ENCODE measurements at places on chromosomes 16 and 17.
A peak's percentile ranks its signal among the peaks of the same experiment; 100 is the strongest.

DNA sequence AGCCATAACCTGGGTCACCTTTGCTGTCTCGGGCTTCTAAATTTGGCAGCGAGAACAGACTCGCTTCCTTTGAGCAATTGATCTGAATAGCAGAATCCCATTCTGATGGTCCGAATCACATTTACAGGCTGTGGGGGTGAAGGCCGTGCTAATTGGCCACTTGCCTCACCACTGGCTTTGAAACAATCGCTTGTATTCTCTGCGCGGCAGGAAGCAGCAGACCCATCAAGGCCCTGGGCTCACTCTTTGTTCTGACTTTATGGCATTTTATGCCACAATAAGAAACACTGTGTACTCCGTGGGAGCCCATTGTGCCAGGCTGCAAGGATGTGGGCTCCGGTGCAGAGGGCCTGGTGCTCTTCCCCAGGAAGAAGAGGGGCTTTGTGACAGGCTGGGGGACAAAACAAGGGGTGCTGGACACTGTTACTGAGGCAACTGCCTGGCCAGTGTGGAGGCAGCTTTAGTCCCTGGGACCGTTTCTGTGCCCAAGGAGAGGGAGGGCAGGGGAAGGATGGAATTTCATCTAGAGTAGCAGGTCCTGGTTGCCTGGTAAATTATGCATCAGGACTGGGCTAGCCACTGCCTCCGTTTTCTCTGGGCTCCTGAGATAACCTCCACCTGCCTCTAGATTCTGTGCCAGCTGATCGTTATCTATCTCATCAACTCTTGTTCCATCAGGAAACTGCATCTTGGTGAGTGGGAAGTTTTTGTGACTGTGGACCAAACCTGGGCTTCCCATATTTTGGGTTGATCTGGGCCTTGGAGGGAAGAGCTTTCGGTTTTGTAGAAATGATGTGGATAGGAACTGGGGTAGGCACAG is 78.5 kb downstream of the MRC2 start:
- no peak for DNase-seq

GRCh38 chr17:61002316-61002736 is 324.7 kb downstream of the BCAS3 start:
- DNase-seq: peak; percentile 43

DNA sequence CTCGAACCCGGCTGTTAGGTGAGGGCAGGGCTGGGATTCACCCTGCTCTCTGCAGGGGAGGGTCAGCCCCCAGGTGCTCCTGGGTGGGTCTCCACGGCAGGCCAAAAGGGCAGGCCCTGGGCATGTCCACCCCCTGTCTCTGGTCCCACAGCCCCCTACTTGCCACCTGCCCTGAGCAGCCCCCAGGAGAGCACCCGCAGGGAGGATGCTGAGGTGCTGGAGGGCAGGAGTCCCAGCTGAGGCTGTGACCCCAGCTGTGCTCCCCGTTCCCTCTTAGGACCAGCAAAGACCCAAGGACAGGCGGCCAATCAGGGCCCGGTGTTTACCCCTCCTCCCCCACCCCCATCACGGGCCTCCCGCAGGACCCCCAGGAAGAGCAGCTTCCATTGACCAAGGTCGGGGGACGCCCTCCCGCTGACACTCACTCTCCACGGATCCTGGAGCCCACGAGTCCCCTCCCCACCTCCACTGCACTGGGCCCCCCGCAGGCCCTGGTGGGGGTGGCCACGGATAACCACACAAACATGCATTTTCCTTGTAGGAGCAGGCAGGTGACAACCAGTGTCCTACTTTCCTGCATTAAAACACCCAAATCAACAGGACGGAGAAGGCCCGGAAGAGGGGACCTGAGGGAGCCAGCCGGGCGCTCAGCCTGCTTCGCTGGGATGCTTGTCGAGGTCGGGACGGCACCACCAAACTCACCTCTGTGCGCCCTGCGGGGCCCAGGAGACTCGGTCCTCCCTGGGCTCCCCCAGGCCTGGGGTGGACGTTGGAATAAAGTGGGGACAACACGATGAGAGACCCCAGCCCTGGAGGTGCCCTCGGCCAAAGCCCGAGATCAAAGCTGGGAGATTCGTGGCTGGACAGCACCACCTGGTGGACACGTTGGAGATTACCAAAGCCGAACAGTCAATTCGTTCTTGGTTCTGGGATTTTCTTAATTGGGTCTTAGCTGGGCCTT is 22.5 kb upstream of the ENPP7 start:
- DNase-seq: peak; percentile 11

DNA sequence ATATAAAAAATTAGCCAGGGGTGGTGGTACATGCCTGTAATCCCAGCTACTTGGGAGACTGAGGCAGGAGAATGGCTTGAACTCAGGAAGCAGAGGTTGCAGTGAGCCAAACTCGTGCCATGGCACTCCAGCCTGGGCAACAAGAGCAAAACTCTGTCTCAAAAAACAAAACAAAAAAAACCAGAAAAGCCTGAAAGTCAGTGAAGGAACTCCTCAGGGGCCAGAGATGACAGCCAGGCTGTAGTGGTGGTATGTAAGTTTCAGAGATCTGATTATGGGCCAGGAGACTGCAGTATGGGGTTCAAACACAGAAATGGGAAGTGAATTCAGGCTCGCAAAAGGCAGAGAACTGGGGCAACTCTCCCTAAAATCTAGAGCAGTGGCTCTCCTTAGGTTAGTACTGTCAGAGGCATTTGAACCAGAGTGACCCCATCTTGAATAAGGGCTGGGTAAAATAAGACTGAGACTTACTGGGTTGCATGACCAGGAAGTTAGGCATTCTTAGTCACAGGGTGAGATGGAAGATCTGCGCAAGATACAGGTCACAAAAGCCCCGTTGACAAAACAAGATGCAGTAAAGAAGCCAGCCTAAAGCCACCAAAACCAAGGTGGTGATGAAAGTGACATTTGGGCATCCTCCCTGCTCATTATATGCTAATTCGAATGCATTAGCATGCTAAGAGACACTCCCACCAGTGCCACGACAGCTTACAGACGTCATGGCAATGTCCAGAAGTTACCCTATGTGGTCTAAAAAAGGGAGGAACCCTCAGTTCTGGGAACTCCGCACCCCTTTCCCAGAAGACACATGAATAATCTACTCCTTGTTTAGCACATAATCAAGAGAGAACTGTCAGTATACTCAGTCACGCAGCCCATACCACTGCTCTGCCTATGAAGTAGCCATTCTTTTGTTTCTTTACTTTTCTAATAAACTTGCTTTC is 120.2 kb upstream of the XYLT1 start:
- peak; percentile 55 for DNase-seq

DNA sequence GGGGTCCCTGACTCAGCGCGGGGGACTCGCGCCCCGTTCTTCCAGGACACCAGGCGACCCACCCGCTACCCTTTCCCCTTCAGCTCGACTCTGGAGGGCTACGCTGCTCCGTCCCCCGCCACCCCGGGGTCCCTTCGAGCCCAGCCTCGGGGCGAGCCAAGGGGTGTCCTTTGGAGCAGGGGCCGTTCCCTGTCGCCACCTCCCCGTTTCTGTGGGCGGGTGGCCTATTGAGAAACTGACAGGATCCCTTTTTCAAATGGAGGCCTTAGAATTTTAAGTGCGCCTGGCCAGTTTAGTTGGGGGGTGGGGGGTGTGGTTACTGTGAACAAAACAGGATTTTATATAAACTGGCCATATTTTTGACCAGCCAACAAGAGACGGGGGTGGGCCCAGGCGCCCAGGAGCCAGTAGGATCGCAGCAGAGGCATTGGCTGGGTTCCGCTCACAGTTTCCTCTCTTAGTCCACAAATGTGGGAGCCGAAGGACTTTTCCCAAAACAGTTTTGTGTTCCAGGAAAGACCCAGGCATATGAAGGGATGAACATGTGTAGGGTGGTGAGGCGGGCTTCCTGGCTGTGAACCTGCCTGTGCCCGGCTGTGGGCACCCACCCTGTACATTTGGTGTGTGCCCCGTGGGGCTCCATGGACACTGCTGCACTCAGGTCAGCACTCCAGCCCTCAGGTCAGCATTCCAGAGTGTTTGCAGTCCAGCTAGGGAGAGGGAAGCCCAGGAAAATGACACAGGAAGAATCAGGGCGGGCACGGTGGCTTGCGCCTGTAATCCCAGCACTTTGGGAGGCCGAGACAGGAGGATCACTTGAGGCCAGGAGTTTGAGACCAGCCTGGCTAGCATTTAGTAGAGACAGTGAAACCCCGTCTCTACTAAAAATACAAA is 722 bp upstream of the TIMP2 start:
- peak; percentile 90 for DNase-seq

DNA sequence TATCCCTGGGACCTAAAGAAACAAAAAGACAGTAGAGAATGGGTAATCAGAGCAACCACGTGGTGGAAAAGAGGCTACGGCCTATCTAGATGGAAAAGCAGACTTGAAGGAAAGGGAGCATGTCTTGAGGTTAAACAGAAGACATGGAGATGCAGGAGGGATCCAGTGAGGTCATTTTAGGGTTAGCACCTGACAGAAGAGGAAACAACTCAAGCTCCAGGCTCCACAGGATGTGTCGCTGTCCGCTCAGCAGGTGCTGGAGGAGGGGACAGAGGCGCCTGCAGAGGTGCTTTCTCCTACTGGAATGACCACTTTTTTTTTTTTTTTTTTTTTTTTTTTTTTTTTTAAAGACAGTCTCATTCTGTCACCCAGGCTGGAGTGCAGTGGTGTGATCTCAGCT is 47.5 kb upstream of the CLEC3A start:
- no peak for DNase-seq

- DNase-seq: peak; percentile 51
Observed at GRCh38 chr17:48878920-48879898, 13.4 kb upstream of the ATP5MC1 start.

GRCh38 chr17:3678095-3678820 is 9.6 kb downstream of the EMC6 start:
- DNase-seq: no peak

DNA sequence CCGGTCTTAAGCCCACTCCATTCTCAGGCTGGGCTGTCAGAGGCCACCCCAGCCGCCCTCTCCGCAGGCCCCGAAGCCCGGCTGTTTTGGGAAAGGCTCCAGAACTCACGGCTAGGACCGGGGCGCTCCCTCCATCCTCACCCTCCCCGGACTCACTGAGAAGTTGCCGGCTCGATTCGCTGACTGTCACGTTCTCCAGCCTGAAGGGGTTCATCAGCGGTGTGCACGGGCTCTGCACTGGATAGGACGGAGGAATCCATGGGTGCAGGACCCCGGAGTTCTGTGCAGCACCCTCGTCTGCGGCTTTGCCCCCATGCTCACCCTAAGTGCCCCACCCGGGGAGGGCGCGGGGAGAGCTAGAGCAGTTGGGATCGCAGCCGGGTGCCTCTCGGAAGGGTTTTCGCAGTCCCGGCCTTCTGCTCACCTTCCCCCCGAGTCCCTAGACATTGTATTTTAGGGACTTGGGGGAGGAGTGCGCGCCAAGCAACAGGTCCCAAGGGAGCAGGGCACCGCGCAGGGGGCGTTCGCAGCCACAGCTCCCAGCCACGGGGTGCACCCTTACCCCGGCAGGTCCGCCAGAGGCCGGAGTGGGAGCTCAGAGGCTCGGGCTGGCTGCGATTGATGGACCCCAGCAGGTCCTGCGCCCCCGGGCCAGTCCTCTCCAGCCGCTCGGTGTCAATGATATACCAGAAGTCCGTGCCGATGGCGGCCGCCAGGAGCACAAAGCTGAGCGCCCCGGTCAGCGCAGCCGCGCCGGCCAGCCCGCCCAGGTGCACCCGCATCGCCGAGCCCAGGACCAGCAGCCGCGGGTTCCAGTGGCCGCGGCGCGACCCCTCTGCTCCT is 1.0 kb downstream of the TMEM114 start:
- DNase-seq: no peak

GRCh38 chr16:252366-253337 is 18.0 kb downstream of the FAM234A start:
- no peak for DNase-seq

DNA sequence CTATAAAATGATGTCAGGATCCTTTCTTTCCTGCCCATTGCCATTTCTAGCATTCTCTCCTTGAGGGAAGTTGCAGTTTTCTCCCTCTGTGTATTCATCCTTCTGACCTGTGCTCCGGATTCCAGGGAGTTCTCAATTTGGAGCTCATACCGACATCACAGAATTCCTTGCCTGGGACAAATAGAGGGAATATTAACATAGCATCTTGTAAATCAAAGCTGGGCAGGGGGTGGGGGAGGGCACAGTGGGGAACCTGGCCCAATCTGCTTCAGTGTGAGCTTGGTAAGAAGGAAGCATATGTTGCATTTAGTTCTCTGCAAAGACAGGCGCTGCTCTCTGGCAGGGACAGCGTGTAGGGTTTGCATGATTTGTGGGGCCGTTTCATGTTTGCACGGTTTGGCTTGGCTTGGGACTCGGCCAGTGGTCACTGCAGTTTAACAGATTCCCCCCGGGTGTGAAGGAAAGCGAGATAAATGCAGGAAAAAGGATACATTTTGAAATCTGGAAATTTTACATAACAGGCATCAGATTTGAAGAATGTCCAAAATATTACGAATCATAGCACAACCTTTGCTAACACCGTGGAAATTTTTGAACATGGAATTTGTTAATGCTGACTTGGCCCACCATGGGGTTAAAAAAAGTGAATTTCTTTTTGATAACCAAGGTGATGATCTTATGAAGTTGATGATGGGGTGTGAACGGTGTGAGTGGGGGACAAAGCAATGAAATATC is 178.0 kb downstream of the WWOX start:
- DNase-seq: no peak

GRCh38 chr16:77335652-77336234 is 99.1 kb downstream of the ADAMTS18 start:
- DNase-seq: no peak

DNA sequence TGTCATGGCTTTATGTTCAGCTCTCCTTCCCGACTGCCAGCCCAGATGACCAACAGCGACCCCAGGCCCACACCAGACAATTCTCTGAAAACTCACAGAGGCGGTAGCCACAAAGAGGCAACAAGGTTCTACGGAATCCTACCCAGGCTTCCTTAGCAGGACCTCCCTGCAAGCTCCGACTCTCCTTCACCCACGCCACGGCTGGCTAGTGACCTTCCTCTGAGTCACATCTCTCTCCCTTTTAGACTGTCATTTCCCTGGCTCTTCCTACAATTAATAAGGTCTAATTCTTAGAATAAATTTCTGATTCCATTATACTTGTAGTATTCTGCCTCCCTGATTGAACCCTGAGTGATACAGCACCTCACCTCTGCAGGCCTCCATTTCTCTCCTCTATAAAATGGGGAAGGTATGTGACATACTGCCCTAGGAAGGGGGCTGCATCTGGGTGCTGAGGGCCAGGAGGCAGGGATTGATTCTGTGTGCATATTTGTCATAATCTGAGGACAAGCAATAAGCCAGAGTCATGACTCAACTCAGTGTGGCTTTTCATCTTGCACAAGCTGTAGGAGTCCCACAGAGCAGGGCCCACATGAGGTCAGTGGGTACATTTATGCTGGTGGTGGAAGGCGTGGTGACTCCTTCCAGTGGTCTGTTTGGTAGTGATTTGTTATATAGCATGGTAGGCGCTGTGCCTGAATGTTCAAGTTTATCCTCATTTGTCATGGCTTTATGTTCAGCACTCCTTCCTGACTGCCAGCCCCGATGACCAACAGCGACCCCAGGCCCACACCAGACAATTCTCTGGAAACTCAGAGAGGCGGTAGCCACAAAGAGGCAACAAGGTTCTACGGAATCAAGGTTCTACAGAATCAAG is 46.2 kb downstream of the SMPD3 start:
- DNase-seq: peak; percentile 59

DNA sequence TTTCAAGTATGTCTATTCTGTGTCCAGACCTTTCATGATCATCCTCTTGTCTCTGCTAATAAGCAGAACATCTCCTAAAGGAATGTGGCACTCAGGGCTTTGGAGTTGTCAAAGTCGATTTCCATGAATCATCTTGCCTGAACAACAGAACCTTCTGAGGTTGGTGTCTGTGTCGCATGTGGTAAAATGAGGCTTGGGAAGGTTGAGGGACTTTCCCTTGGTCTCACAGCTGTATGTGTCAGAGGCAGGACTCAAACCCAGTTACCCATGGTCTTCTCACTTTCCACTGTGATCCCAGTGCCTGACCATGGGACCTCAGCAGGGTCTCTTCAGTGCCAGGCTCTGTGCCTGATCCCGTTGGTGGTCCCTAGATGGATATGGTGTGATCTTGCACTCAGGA is 4.2 kb upstream of the GPRC5B start:
- DNase-seq: no peak

Measured in stromal cell of bone marrow (primary cell).